ENCODE measurements at places on chromosomes 7 and 10.

DNA sequence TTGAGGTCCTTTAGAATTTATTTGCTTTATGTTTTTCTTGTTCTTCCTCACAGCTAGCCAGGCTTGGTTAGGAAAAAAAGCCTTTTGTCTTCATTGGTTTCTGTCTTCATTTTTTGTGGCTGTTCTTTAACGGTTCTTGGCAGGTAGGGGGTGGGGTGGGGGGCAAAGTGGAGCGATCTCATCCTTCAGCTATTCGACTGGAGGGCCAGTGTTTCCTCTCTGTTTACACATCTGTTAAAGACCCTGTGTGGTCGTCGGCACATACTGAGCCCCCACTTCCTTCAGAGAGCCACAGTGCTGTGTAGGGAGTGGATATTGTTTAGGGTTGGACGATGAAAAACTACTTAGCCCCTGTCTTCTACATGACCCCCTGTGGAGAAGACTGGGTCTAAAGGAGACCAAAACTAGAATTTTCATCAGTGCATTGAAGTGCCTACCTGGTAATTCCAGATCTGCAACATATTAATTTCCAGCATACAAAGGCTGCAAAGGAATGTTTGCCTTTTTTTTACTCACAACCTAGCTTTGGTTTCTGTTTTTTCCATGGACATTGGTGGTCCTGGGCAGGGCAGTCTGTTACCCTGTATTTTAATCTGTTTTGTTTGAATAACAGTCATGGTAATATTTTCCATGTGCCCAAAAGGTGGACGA lies 29.0 kb downstream of the PRPF18 start:
- DNase-seq: no peak

DNA sequence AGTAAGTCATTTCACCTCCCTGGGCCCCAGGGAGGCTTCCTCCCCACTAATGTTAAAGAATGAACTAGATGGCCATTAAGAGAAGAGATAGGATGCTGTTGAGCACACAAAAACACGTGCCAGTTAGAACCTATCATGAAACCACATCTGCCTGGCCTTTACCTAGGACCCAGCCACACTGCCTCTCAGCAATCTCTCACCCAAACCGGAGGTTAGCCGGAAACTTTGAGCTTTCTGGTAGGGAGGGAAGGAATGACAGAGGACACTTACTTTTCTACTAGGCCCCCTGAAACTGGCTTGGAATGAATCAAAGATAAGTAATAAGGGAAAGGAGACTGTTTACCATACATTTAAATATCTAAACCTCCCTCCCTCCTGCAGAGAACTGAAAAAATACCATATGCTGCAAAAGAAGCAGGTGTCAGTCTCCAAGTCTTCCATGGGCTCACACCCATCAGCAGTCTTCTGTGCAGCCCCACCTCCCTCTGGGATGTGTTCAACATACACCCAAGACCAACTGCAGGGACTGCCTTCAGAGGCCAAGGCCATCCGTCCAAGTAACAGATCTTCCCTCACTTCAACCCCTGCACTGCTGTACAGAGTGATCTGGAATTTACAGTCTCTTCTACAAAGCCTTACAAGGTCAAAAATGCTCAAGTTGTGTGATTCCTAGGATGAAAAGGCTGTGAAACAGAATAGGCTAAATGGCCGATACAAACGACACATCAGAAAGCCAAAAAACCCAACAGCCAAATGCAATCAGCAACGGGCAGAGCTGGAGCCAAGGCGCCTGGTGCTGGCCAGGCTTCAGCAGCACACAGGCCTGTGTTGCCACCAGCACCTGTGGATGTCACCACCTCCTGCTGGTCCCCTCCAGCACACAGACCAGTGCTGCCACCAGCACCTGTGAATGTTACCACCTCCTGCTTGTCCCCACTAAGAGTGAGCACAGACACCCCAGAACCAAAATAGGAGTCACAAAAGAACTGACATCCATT lies 42.4 kb downstream of the SORBS1 start:
- DNase-seq: no peak

DNA sequence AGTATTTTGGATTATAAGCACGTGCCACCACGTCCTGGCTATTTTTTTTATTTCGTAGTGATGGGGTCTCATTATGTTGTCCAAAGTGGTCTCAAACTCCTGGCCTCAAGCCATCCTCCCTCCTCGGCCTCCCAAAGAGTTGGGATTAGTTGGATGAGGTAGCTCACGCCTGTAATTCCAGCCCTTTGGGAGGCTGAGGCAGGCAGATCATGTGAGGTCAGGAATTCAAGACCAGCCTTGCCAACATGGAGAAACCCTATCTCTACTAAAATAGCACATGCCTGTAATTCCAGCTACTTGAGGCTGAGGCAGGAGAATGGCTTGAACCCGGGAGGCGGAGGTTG lies 21.8 kb upstream of the YWHAG start:
- no peak for DNase-seq

DNA sequence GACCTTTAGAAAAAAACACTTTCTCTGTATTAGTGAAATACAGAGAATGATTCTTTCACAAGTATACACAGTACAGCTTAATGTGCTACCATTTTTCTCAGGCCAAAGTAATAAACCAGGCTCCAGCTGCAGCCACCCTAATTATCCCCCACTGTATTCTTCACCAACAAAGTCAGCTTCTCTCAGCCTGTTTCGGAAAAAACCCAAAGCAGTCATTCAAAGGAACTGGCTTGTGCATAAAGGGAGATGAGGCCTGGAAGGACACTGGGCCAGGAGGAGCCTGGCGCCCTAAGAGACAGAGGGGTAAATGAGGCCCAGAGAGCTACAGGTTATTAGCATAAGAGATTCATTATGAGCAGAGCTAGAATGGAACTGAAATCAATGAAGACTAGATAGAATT lies 9.2 kb downstream of the USP54 start:
- no peak for DNase-seq

- no peak for DNase-seq
These were observed 72.3 kb downstream of the TLL2 start for GRCh38 chr10:96441322-96441885.

DNA sequence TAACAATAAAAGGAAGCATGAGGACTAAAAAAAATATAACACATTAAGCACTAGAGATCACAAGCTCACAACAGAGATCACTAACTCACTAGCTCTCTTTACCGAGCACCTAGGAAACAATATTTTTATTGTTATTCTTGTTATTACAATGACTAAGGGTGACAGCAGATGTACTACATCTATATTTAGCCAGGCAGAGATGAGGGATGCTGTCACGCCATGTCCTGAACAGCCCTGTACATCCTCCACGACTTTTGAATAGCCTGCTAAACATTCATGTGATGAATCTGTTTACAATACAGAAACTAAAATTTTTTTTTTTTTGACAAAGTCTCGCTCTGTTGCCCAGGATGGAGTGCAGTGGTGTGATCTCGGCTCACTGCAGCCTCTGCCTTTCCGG lies 22.7 kb downstream of the FAM133B start:
- no peak for DNase-seq

DNA sequence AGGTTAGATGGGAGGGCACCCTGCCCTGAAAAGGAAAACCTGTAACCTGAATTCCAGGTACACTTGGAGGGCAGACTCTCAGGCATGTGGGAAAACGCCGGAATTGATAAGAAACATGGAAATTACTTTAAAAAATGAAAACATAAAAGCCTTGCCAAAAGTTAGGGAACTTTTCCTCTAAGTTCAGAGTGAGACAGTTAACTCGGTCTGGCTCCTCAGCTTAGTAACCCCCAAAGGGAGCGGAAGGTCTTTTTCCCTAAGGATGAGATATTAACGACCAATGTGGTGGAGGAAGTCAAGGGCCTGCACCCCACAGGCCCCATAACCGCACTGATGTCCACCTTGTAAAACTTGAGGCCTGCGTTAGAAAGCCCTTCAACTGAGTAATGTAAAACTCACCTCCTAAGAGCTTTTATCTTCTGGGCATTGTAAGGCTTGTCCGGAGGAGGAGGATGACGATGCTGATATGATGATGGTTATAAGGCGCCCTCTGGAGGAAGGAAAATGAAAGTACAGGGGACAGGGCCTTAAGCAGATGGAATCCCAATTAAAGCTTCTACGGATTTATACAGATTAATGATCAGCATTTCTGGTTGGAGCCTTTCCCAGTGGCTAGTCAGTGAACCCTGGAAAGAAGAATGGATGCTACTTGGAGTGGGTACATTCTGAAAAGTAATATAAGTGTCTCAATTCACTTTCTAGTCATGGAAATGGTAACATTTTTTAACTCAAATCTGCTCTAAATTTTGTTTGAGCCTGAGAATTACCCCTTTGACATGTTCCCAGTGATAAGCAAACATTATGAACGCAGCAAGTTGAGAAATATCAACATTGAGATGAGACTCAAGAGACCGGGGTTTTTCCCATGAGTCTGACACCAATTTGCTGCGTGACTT lies 694 bp downstream of the COL1A2 start:
- DNase-seq: peak; percentile 63

All from NCI-H1092 (cell line).